Tibial artery (tissue), 4 donors: ENCODE measurements at places on chromosomes 16 and 17.

- DNase-seq = no peak
Measured at GRCh38 chr17:45645330-45645729, 138.8 kb upstream of the CRHR1 start.

GRCh38 chr16:69395859-69396186 lies 10.0 kb upstream of the TERF2 start:
- DNase-seq = no peak

DNA sequence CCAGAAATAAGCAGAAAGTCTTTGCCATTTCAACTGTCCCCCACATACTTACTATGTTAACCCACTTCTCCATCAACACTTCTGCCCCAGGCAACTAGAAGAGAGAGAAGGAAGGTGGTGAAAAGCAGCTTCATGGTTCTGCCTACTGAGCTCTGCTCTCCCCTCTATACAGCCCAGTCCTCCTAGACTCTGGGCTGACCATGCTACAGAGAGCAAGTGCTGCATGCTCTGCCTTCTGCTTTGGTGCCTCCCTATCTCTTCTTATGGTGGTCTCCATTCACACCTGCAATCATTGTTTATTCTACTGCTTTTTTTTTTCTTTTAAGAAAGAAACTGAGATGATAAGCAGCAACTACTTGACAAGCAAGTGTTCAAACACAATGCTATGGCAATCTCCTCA lies 20.3 kb upstream of the CD300E start:
- DNase-seq = no peak

- no peak for DNase-seq
Measured at GRCh38 chr16:65375651-65376050, 253.8 kb upstream of the CDH11 start.

- DNase-seq = peak; percentile 82
Measured at GRCh38 chr16:16127469-16128116, 95.7 kb downstream of the ABCC6 start.

DNA sequence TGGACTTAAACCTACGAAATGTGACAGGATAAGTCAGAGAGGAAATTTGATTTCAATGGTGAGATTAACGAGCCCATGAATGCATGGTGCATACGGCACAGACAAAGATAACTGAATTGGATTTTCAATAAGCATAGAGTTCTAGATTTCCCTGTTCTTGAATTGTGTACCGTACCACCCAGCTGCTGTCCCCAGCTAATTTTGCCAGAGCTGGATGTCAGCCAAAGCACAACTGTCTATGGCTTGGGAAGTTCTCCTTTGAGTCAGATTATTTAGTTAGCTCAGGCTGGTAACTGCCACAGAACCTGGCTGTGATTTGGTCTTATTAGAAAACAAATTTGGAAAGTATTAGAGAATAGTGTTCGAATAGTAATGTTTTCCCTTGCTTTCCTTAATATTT lies 143.1 kb downstream of the CDH13 start:
- DNase-seq = peak; percentile 66
